A549 treated with ZK216348 at 1 μM for 4 hours (cell line): ENCODE measurements at places on chromosomes 2 and 18. TPM values are rescaled to one million over a fixed set of nuclear protein-coding genes. Genes with fewer than 3 reads are reported as not detected.

PRKAG3 gene
- total RNA-seq = not detected in 5 replicates

LOXHD1 gene
- total RNA-seq = not detected in 5 replicates

TUBB8B gene
- not detected in 5 replicates for total RNA-seq

HTR2B gene
- total RNA-seq = not detected in 5 replicates

ITGA6 gene
- 31.0 to 52.4 TPM (median 47.2 TPM) in 5 replicates for total RNA-seq

CDK15 gene
- not detected in 5 replicates for total RNA-seq

ZDBF2 gene
- total RNA-seq = 0.68 to 1.7 TPM (median 1.1 TPM) in 5 replicates

SMAD7 gene
- total RNA-seq = 19.7 to 25.3 TPM (median 24.1 TPM) in 5 replicates

GDF7 gene
- 0.05 to 0.11 TPM (median 0.08 TPM) in 5 replicates for total RNA-seq

ATG9A gene
- total RNA-seq = 30.5 to 48.5 TPM (median 47.1 TPM) in 5 replicates

UGT1A10 gene
- 0.18 to 0.52 TPM (median 0.23 TPM) in 3 of 5 replicates, not detected in the others for total RNA-seq

ARHGAP25 gene
- total RNA-seq = 0.14 to 0.39 TPM (median 0.29 TPM) in 4 of 5 replicates, not detected in the other

CTAGE1 gene
- not detected in 5 replicates for total RNA-seq

CPS1 gene
- 7.5 to 12.3 TPM (median 10.7 TPM) in 5 replicates for total RNA-seq

EEF1B2 gene
- total RNA-seq = 1,015 to 1,176 TPM (median 1,046 TPM) in 5 replicates

FSIP2 gene
- not detected in 5 replicates for total RNA-seq

NTSR2 gene
- not detected in 5 replicates for total RNA-seq

CD207 gene
- not detected in 5 replicates for total RNA-seq

MAP3K19 gene
- total RNA-seq = not detected in 5 replicates

FBLN7 gene
- total RNA-seq = 0.28 to 0.91 TPM (median 0.60 TPM) in 5 replicates

AGXT gene
- not detected in 5 replicates for total RNA-seq

ICOS gene
- total RNA-seq = not detected in 5 replicates

UNC80 gene
- not detected in 5 replicates for total RNA-seq

DYNC1I2 gene
- 63.0 to 92.2 TPM (median 72.5 TPM) in 5 replicates for total RNA-seq

ANKRD30B gene
- not detected in 5 replicates for total RNA-seq

SERPINB11 gene
- 0.13 TPM in 1 of 5 replicates, not detected in the others for total RNA-seq

ACSL3 gene
- 117 to 265 TPM (median 128 TPM) in 5 replicates for total RNA-seq
